Activated naive CD4-positive, alpha-beta T cell treated with anti-CD3 and anti-CD28 coated beads, Interleukin-2, amount 50 U/mL, for 72 hours (primary cell): ENCODE measurements at places on chromosomes 12 and 14.

- DNase-seq = no peak
These were observed 70.5 kb downstream of the LGMN start for GRCh38 chr14:92677955-92678354.

DNA sequence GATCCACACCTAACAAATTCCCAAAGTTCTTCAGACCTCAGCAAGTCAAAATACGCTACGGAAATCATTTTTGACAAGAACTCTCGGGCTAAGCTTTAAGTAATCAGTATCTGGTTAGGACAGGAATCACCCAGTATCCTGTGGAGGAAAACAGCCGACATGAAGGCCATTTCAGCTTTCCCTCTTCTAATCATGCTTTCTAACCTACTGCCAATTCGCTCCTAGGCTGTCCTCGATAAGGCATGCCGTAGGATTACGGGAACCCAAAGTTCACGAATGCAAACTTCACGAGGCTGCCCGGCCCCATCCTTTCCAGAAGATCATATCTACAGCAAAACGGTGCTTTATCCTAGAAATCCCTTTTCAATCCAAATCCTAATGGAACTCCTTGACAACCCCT lies 81.8 kb upstream of the PTPRB start:
- DNase-seq = no peak

GRCh38 chr12:90953956-90954421 lies 987 bp downstream of the CCER1 start:
- DNase-seq = peak; percentile 6

- no peak for DNase-seq
These were observed 105.6 kb downstream of the KSR2 start for GRCh38 chr12:117863002-117863709.

DNA sequence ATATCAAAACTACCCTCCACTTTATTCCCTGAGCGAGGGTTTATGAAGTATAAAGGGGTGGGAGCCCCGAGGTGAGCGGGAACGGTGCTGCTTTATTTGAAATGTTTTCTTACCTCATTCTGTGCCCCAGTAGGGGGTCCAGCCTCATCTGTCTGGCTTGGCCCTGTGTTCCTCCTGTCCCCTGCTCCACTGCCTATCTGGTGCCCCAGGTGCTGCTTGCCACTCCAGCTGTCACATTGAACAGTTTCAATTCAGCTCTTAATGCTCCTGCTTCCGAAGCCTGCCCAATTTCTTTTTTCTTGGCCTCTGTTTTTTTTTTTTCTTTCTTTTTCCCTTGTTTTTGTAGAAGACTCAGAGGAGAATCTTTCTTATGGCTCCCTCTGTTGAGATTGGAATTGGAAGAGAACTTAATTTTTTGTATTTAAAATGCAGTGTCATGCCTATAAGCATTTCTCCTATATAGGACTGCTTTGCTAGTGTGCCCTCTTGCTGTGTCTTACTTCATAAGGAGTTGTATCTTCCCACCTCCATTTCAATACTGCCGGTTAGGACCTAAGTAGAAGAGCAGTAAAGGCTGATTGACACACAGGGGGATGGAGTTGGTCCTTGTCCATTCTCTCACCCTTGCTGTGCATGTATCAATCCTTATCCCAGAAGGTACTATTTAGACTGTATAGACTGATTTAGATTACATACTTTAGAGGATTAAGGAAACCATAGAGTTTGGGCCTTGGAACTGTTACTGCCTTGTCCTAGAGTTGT lies 2.3 kb downstream of the ATXN7L3B start:
- no peak for DNase-seq

DNA sequence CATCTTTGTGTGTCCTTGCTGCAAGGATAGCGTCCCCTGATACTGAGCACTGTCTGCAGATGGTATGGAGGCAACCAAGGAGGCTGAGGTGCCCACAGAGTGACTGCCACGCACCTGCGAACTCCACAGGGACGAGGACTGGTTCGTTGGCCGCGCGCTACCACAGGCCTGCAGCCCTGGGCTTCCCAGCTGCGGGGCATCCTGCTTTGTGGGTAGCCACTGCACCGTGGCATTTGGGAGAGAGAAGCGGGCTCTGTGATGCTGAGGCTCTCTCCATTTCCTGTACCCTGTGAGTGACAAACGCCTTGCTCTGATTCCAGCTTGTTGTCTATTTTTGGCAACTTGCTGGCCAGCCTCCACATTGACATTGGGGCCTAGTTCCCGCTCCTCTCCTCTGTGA lies 76.3 kb downstream of the SLC15A4 start:
- no peak for DNase-seq

GRCh38 chr12:39743655-39744054 lies 124.1 kb upstream of the ABCD2 start:
- no peak for DNase-seq

DNA sequence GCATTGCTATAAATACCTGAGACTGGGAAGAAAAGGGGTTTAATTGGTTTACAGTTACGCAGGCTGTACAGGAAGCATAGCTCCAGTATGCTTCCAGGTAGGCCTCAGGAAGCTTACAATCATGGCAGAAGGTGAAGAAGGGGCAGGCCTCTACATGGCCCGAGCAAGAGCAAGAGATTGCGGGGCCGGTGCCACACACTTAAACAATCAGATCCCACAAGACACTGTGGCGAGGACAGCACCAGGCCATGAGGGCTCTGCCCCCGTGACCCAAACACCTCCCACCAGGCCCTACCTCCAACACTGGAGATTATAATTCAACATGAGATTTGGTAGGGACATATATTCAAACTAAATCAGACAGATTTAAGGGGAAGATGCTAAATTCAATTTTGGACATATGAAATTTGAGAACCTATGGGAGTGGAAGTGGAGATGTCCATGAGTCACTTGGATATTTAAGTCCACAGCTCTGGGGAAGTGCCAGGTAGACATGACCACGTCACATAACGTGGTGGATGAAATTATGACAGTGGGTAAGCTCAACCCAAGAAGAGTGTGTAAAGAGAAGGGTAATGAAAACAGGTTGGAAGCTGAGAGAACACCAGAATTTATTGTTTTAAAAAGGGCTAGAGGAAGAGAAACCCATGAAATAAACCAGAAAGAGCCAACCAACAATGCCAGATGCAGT lies 1.5 kb upstream of the LTA4H start:
- no peak for DNase-seq

- no peak for DNase-seq
These were observed 1.6 kb downstream of the SLC6A12 start for GRCh38 chr12:212415-212714.

DNA sequence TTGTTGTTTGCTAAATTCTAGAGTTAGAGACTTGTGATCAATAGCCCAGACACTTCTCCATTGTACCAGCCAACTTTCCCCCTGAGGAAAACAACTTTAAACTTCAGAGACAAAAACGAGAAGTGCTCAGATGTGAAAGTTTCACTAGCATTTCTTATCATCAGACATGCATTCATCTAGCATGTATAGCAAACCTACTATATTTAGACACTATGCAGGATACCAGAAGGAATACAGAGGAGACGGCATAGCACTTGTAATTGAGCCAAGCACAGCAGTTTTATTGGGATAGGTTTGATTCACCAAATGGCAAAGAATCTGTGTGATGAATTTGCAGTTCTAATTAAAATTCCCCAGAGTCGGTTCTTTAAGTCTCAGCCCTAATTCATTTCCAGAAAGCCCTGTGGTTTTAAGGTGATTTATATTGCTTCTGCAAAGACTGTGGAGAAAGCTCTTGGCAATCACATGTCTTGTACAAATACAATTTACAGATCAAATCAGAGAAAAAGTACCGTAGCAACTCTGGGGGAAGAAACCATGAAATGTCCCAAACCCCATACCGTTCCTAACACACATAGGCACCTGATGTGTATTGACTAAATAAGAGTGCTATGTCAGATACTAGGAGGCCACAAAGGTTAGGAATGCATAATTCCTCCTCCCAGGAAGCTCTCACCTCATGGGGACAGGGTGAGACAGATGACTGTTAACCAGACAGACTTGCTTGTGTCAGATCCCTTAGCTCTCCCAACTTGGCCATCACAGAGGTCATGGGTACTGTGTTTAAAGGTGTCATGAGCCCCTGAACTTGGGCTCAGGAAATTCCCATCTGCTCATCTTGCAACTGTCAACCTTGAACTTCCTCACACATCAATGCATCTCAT lies 69.6 kb upstream of the KRAS start:
- DNase-seq = no peak

DNA sequence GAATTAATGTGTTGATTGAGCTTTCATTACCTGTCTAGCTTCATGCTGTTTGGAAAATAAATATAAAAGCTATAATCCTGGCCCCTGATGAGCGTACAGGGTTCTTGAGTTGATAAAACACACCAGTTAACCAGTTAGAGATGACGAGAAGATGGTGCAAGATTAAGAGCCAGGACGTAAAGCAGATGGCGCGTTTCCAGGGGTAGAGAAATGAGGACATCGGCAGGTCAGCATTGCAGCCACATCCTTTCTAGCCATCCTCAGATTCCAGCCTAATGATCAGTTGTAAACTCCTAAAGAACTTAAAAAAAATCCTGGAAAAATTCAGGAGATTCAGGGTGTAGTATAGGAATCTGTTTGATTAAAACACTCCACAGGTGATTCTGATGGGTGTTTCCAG lies 203.7 kb downstream of the CACNA1C start:
- no peak for DNase-seq

DNA sequence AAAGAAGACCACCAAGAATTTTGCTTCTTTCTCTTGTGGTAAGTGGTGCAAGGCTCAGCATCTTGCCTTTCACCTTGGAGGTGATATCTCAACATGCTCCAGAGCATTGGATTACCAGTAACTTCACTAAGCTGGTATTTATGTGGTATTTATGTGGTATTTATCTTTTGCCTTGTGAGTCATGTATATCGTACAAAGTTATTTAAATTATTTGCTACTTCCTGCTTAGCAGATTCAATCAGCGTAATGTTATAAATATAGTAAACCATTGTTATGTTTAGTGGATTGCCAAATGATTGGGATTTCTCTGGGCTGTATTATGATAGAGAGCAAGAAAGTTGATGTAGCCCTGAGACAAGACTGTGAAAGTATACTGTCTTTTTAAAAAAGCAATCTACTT lies 366.4 kb downstream of the IPO8 start:
- DNase-seq = no peak

DNA sequence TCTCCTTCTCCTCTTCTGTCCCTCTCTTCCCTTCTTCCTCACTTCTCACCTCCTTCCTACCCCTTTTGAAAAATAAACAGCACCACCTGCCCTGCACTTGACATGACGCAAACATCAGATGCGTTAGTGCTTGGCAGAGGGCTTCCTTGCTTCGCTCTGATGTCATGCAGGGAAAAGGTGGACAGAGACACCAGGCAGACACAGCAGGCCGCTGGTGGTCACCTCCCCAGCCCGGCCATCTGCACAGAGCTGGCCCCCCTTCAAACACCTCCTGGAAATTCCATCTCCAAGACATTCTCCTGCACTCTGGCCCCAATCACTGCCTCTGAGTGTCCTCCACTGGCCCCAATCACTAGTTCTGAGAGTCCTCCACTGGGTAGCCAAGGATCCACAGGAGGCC lies 353.6 kb downstream of the MED13L start:
- no peak for DNase-seq

- DNase-seq = no peak
These were observed 133.4 kb downstream of the AACS start for GRCh38 chr12:125198652-125199051.

DNA sequence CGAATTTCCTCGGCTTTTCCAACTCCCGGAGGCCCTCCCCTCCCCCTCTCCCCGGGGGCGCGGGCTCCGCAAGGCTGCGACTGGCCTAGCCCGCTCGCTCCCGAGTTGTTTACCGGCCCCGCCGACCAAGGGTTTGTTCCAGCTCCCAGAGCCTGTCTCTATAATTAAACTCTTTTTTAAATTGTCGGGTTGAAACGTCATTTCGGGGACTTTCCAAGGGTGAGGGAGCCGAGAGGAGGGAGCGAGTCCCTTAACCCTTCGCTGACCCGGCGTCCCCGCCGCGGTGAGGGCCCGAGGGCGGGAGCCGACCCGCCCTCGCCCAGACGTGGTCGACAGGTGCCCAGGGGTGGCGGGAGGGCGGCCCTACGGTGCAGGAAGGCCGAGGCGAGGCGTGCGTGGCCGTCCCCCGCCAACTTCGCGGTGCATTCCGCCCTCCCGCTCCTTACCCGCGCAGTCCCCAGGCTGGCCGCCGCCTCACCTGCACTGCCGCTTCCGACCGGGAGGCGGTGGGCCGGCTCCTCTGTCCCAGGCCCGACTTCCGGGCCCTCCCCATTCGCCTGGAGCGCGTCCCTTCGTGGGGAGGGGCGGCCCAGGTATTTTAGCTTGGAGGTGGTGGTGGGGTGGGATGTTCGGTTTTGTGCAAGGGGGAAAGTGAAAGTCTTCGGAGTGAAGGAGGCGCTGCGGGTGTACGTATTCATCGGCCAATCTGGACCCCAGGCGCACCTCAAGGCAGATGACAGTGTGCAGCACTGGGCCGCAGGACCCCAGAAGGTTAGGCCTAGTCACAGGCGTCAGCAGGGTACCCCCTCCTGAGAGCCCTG lies 2.9 kb upstream of the ZFP36L1 start:
- peak; percentile 88 for DNase-seq

DNA sequence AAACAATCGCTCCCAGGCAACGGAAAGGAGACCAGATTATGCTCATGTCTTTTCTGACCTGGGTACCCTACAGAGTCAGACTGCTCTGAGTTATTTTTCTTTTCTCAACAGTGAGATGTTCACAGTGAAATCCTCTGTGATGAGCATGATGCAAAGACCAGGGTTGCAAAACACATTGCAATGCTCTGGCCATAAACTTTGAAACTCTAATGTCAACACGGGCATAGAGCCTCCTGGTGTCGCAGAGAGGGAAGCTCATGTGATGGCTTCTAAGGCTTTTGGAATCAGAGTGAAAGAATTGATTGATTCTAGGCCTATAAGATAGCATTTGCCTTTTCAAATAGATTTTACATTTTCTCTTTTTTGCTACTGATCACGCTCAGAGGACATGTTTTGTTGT lies 193.4 kb downstream of the RASSF9 start:
- no peak for DNase-seq
